Uterine smooth muscle cell (primary cell): ENCODE measurements at places on chromosomes 13 and 19. TPM values are rescaled to one million over a fixed set of nuclear protein-coding genes. Genes with fewer than 3 reads are reported as not detected.

The PSG2 gene
- 0.12 TPM in 1 of 2 replicates, not detected in the other for total RNA-seq

The CYP2F1 gene
- not detected in 2 replicates for total RNA-seq

The CGB8 gene
- not detected in 2 replicates for total RNA-seq

The POGLUT2 gene
- total RNA-seq, result 14.1 and 20.1 TPM in 2 replicates

The PLK5 gene
- total RNA-seq, result not detected in 2 replicates

The APOE gene
- 1.4 and 9.6 TPM in 2 replicates for total RNA-seq

The DIRAS1 gene
- total RNA-seq, result 1.9 and 4.2 TPM in 2 replicates

The SETDB2 gene
- 11.7 and 15.1 TPM in 2 replicates for total RNA-seq

The PSG4 gene
- 9.7 and 16.0 TPM in 2 replicates for total RNA-seq

The CASP14 gene
- total RNA-seq, result not detected in 2 replicates

The RXFP2 gene
- not detected in 2 replicates for total RNA-seq

The GSK3A gene
- total RNA-seq, result 14.2 and 15.8 TPM in 2 replicates

The CD33 gene
- 0.22 TPM in 1 of 2 replicates, not detected in the other for total RNA-seq

The VSTM1 gene
- not detected in 2 replicates for total RNA-seq

The HNRNPM gene
- 68.5 and 123 TPM in 2 replicates for total RNA-seq

The ODAD3 gene
- total RNA-seq, result 0.22 and 0.37 TPM in 2 replicates

The SIGLEC10 gene
- total RNA-seq, result not detected in 2 replicates

The ZNF99 gene
- under 0.01 TPM in 1 of 2 replicates, not detected in the other for total RNA-seq

The KCNK6 gene
- total RNA-seq, result 1.5 and 5.2 TPM in 2 replicates

The URAD gene
- not detected in 2 replicates for total RNA-seq

The RFXANK gene
- 43.5 and 50.0 TPM in 2 replicates for total RNA-seq

The MYO1F gene
- 0.12 and 0.22 TPM in 2 replicates for total RNA-seq

The AMH gene
- 0.66 and 1.6 TPM in 2 replicates for total RNA-seq

The SOX21 gene
- total RNA-seq, result not detected in 2 replicates

The SHD gene
- not detected in 2 replicates for total RNA-seq

The TTYH1 gene
- total RNA-seq, result not detected in 2 replicates

The CFAP97D2 gene
- not detected in 2 replicates for total RNA-seq

The ZIM2 gene
- total RNA-seq, result 0.12 TPM in 1 of 2 replicates, not detected in the other

The ARHGAP35 gene
- total RNA-seq, result 39.3 and 58.6 TPM in 2 replicates

The C3 gene
- 0.22 and 0.25 TPM in 2 replicates for total RNA-seq

The ZNF135 gene
- total RNA-seq, result 4.2 and 6.2 TPM in 2 replicates

The ADGRE2 gene
- 0.11 and 0.12 TPM in 2 replicates for total RNA-seq

The NXNL1 gene
- total RNA-seq, result not detected in 2 replicates

The ZNF878 gene
- 0.33 TPM in 1 of 2 replicates, not detected in the other for total RNA-seq

The KCNN1 gene
- total RNA-seq, result under 0.01 and 0.11 TPM in 2 replicates

The MCEMP1 gene
- total RNA-seq, result not detected in 2 replicates

The TNNT1 gene
- 4.1 and 4.5 TPM in 2 replicates for total RNA-seq

The CNN1 gene
- total RNA-seq, result 20.4 and 37.0 TPM in 2 replicates

The NRTN gene
- not detected in 2 replicates for total RNA-seq

The ATXN8OS gene
- total RNA-seq, result not detected in 2 replicates

The KLK1 gene
- total RNA-seq, result not detected in 2 replicates

The C19orf67 gene
- not detected in 2 replicates for total RNA-seq

The AMER2 gene
- under 0.01 TPM in 1 of 2 replicates, not detected in the other for total RNA-seq

The SPTBN4 gene
- 4.4 and 7.4 TPM in 2 replicates for total RNA-seq

The FLT3LG gene
- total RNA-seq, result 2.5 and 2.6 TPM in 2 replicates

The SYCN gene
- total RNA-seq, result not detected in 2 replicates

The GPR12 gene
- total RNA-seq, result not detected in 2 replicates

The LGALS4 gene
- not detected in 2 replicates for total RNA-seq

The ZNF773 gene
- total RNA-seq, result 21.5 and 27.0 TPM in 2 replicates

The MOB3A gene
- total RNA-seq, result 33.5 and 36.7 TPM in 2 replicates

The ZNF506 gene
- 7.1 and 12.7 TPM in 2 replicates for total RNA-seq

The ZNF66 gene
- total RNA-seq, result 1.7 and 4.0 TPM in 2 replicates

The ATP4B gene
- total RNA-seq, result not detected in 2 replicates

The TNNI3 gene
- total RNA-seq, result not detected in 2 replicates

The SLC15A1 gene
- total RNA-seq, result not detected in 2 replicates

The SLC7A10 gene
- total RNA-seq, result not detected in 2 replicates

The CPT1C gene
- total RNA-seq, result 15.6 and 25.6 TPM in 2 replicates
